ENCODE measurements at places on chromosomes 12 and 14.

GRCh38 chr12:106118-106591, 39.6 kb downstream of the IQSEC3 start:
- peak; percentile 1 for DNase-seq

- no peak for DNase-seq
Measured at GRCh38 chr14:54226558-54226957, 170.2 kb upstream of the CDKN3 start.

DNA sequence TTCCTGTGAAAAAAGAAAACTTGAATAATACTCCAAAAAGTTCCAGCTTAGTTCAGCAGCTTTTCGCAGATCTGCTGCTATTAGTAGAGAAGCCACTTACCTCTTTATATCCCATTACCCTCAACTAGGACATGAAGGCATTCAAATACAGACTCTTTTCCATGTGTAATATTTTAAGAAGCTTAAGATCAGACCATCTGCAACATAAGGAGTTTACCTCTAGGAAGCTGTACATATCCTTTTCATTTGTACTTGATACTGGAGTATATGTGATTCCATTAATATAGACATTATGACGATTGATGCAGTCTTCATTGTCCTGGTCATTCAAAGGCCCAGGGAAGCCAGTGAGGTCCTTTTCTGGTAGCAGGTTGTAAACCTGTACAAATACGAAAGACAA, 20.4 kb downstream of the A2M start:
- DNase-seq, result no peak

GRCh38 chr14:34038358-34039057, 87.6 kb upstream of the EGLN3 start:
- no peak for DNase-seq

GRCh38 chr14:96729889-96730288, 67.3 kb upstream of the VRK1 start:
- DNase-seq, result no peak

- no peak for DNase-seq
Measured at GRCh38 chr12:46439793-46440511, 67.4 kb upstream of the SLC38A2 start.

Data from AG10803 (cell line).